T-cell (primary cell): ENCODE measurements at places on chromosomes 2 and 18. TPM values are rescaled to one million over a fixed set of nuclear protein-coding genes. Genes with fewer than 3 reads are reported as not detected.

Gene SOWAHC
- 2.1 TPM for total RNA-seq

Gene EVX2
- not detected for total RNA-seq

Gene LBX2
- not detected for total RNA-seq

Gene NDC80
- 8.2 TPM for total RNA-seq

Gene CHPF
- 6.8 TPM for total RNA-seq

Gene B3GNT2
- total RNA-seq = 22.4 TPM

Gene ASAP2
- not detected for total RNA-seq

Gene ALK
- total RNA-seq = not detected

Gene TMEM163
- total RNA-seq = 0.73 TPM

Gene UBE2E3
- total RNA-seq = 25.2 TPM

DNA sequence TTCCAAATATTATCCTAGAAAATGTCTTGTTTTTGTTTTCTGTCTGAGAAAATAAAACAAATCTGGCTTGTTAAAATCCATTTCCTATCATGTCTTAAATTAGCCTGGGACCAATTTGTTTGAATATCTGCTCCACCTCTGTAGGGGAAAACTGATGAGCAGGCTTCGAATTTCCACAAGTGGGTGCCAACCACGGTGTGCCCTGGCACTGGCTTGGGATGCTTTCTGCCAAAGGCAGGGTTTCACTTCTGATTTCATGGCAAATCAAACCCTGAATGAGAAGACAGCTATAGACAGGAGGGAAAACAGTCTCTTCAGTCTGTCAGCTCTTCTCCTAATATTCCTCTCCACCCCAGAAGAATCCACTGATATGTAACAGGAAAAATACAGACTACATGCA, 33.7 kb upstream of the STAT4 start:
- H3K27me3 ChIP-seq = no peaks in the 10 kb centered on the region
- no peaks in the 10 kb centered on the region for H3K36me3 ChIP-seq
- H3K27ac ChIP-seq = no peak overlapping the region
- H3K4me3 ChIP-seq = no peak overlapping the region
- no peak for DNase-seq

- no peaks in the 10 kb centered on the region for H3K36me3 ChIP-seq
- H3K4me1 ChIP-seq = no peaks in the 10 kb centered on the region
- H3K4me3 ChIP-seq = no peak overlapping the region
- no peak overlapping the region for H3K27ac ChIP-seq
- no peak for DNase-seq
- no peaks in the 10 kb centered on the region for H3K27me3 ChIP-seq
Observed at GRCh38 chr2:100895934-100896685, 76.2 kb downstream of the NPAS2 start.

GRCh38 chr2:33104052-33104623, 157.4 kb downstream of the LTBP1 start:
- H3K27ac ChIP-seq = no peak overlapping the region
- no peak overlapping the region for H3K4me3 ChIP-seq
- no peaks in the 10 kb centered on the region for H3K27me3 ChIP-seq
- H3K4me1 ChIP-seq = no peaks in the 10 kb centered on the region
- no peaks in the 10 kb centered on the region for H3K36me3 ChIP-seq

DNA sequence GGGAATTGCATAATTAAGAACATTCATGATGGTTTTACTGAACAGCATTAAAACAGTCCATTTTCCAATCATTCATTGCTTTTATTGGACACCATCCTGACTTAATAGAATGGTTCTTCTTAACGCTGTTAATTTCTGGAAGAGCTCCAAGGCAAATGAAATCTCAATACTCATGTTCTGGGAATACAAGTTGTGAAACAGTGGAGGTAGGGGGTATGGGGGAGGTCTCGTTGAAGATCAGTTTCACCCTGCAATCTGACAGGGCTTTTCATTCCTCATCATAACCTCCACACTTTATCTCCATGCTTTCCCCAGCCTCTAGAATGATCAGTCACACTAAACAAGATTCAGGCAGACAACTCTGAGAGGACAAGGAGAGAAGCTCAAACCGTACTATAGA, 113.6 kb downstream of the ETAA1 start:
- H3K4me1 ChIP-seq = no peaks in the 10 kb centered on the region
- DNase-seq = no peak
- no peaks in the 10 kb centered on the region for H3K27me3 ChIP-seq
- H3K36me3 ChIP-seq = no peaks in the 10 kb centered on the region
- H3K27ac ChIP-seq = no peak overlapping the region
- no peak overlapping the region for H3K4me3 ChIP-seq

GRCh38 chr2:97936199-97936598, 59.5 kb downstream of the TMEM131 start:
- peaks cover 3% of the 10 kb centered on the region for H3K4me1 ChIP-seq
- no peaks in the 10 kb centered on the region for H3K36me3 ChIP-seq
- H3K27ac ChIP-seq = no peak overlapping the region
- H3K27me3 ChIP-seq = no peaks in the 10 kb centered on the region

DNA sequence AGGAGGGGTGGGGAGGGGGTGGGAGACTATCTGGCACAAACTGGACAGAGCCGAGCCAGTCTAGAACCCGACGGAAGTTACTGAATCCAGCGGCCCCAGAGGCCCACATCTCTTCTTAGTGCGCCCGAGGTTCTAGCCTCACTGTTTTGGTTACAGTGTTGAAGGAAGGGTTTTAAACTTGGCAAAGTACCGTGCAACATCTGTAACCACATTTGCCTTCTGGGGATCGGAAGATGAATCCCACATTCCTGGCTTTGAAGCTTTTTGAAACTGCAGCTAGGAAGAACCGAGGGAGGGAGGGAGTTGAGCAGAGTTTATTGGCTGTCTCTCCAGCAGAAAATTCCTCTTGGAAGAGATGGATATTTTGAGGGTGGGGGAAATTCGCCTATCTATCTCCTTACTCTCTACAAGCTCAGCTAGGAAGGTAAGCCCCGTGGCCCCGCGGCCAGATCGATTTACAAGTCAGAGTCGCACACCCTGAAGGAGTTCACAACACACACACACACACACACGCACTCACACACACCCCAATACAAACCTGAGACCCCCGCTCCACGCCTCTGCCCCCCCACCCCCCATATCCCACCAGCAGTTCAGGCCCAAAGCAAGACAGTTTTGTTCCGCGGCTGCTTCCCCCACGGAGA, 1.0 kb downstream of the ACVR1 start:
- no peak for DNase-seq
- H3K27me3 ChIP-seq = no peaks in the 10 kb centered on the region
- H3K4me3 ChIP-seq = peak overlapping the region; percentile 64
- no peaks in the 10 kb centered on the region for H3K36me3 ChIP-seq

- no peaks in the 10 kb centered on the region for H3K36me3 ChIP-seq
- DNase-seq = no peak
- H3K4me3 ChIP-seq = no peak overlapping the region
- peaks cover 4% of the 10 kb centered on the region for H3K27me3 ChIP-seq
- no peak overlapping the region for H3K27ac ChIP-seq
- peaks cover 11% of the 10 kb centered on the region for H3K4me1 ChIP-seq
Observed at GRCh38 chr2:20452551-20452950, 5.7 kb downstream of the RHOB start.

DNA sequence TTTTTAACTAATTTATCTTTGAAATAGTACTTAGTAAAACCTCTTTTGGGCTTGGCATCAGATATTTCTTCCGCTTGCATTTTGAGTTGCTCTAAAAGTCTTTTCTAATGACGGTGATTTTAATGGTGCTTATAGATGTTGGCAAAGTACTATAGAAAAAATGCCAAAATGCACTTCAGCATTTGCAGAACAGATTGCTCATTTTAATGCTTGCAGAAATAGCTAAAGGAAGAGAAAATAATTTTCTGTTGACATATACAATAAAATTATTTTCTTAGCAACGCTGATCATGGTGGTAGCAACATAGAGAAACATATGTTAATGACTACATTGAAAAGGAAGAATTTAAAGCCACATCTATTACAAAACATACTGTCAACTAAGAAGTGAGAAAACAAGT, 170.7 kb downstream of the STK39 start:
- no peaks in the 10 kb centered on the region for H3K4me1 ChIP-seq
- no peaks in the 10 kb centered on the region for H3K27me3 ChIP-seq
- no peak overlapping the region for H3K27ac ChIP-seq
- H3K36me3 ChIP-seq = no peaks in the 10 kb centered on the region
- no peak for DNase-seq

DNA sequence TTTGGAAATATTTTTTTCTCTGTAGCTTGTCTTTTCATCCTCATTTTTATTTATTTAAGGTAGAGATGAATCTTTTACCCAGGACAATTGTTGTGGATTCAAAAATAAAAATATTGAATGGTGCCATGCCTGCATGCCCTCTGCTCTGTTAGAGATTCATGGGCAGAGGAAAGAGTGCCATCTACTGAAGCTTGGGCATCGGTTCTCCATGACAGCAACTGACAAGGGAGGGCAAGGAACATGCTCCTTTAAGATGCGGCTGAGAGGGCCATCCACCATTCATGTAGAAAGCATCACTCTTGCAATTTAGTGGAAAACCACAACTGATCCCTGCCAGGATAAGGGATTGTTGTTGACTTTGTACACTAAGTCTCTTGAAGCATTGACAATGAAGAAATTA, 79.9 kb downstream of the PARD3B start:
- H3K4me1 ChIP-seq = no peaks in the 10 kb centered on the region
- no peaks in the 10 kb centered on the region for H3K27me3 ChIP-seq
- no peak for DNase-seq

GRCh38 chr2:233486778-233487552, 79.6 kb downstream of the USP40 start:
- H3K27ac ChIP-seq = no peak overlapping the region
- H3K27me3 ChIP-seq = no peaks in the 10 kb centered on the region
- H3K4me1 ChIP-seq = no peaks in the 10 kb centered on the region
- peaks cover 4% of the 10 kb centered on the region for H3K36me3 ChIP-seq
- DNase-seq = no peak
- H3K4me3 ChIP-seq = no peak overlapping the region

GRCh38 chr2:85342156-85342555, 12.2 kb downstream of the RETSAT start:
- H3K4me3 ChIP-seq = no peak overlapping the region
- H3K27ac ChIP-seq = no peak overlapping the region
- H3K36me3 ChIP-seq = peaks cover 37% of the 10 kb centered on the region
- DNase-seq = no peak

DNA sequence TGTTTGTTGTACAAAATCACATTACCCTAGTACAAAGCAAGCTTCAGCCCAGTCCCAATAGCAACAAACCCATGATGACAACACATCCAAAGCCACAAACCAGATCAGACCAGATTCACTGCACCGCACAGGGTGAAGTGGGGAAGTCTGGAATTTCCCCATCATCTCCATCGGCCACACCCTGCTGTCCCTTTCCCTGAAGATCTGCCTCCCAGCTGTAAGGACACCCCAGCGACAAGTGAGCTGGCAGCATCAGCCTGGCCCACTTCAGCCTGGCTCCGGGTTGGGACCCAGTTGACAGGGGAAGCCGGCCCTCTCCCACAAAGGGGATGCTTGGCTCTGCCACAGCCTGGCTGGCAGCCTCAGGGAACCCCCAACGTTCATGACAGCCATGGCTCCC, 207.6 kb downstream of the MGAT5 start:
- no peaks in the 10 kb centered on the region for H3K4me1 ChIP-seq
- DNase-seq = no peak
- H3K27ac ChIP-seq = no peak overlapping the region
- no peak overlapping the region for H3K4me3 ChIP-seq
- no peaks in the 10 kb centered on the region for H3K36me3 ChIP-seq

DNA sequence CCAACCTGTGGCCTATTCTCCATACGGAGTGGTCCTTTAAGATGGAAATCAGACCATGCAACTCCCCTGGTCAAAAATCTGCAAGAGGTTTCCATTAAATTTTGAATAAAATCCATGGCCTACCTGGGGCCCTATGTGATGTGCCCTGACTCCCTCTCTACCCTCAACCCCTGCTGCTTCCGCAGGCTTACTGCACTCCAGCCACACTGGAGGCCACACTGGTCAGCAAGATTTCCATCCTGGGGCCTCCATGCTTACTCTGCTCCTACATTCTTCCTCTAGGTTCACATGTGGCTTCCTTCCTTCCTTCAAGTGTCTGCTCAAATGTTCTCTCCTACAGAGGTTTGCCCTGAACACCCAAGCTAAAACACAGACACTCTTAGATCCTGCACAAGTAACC, 40.6 kb downstream of the FARSB start:
- no peak overlapping the region for H3K4me3 ChIP-seq
- H3K4me1 ChIP-seq = no peaks in the 10 kb centered on the region
- no peak for DNase-seq
- H3K27me3 ChIP-seq = no peaks in the 10 kb centered on the region
- H3K36me3 ChIP-seq = no peaks in the 10 kb centered on the region
- H3K27ac ChIP-seq = no peak overlapping the region

DNA sequence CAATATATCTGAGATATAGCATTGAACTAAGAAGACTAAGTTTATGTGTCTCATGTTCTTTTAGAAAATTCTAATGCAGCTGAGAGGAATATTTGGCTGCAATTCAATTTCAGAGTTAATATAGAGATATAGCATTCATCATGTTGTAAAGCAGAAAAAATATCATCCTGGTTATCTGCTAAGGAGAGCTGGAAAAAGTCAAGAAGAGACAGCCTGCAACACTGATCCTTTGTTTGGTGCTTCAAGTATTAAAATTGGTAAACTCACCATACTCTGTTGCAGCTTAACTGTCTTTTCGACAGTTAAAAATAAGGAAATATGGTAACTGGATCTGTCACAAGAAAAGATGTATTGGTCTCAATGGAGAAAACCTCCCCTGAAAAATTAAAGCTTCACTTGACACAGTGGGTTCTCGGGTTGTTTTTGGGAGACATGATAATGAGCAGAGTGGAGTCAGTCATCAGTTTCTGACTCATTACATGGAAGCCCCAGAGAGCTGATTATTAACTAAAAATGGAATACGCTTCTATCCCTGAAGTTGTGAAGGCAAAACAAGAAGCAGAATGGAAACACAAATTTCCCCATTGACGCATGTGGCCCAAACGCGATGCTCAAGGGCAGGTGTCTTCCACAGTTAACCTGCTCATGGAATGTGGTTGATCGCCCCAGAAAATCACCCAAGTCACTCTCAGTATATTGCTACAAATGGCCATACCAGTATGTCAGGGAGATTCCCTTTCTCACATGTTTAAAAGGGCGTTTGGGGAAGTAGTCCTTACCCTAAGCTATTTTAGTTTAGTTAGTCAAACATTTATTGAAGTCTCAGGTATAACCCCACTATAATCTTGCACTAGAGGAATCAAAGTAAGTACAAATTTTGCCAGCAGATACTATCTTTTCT, 8.2 kb downstream of the BCL2 start:
- no peak for DNase-seq
- no peaks in the 10 kb centered on the region for H3K27me3 ChIP-seq
- H3K36me3 ChIP-seq = peaks cover 16% of the 10 kb centered on the region
- peak overlapping the region; percentile 2 for H3K27ac ChIP-seq
- no peak overlapping the region for H3K4me3 ChIP-seq

DNA sequence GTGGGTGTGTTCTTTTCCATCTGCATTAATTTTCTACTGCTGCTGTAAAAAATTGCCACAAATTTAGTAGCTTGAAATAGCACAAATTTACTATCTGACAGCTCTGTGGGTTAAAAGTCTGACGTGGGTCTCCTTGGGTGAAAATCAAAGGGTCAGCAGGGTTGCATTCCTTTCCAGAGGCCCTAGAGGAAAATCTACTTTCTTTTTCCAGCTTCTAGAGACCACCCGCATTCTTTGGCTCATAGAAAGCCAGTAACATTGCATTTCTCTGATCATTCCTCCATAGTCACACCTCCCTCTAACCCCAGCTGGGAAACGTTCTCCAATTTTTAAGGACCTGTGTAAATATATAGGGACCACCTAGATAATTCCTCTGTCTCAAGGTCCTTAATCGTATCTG, 128.8 kb downstream of the ATL2 start:
- no peak for DNase-seq
- H3K36me3 ChIP-seq = no peaks in the 10 kb centered on the region
- H3K4me3 ChIP-seq = no peak overlapping the region
- H3K4me1 ChIP-seq = no peaks in the 10 kb centered on the region
- H3K27me3 ChIP-seq = no peaks in the 10 kb centered on the region
- H3K27ac ChIP-seq = no peak overlapping the region
